CD4-positive, alpha-beta T cell treated with Interferon gamma for 1 hour (primary cell): ENCODE measurements at places on chromosomes 11 and 22.
A peak's percentile ranks its signal among the peaks of the same experiment; 100 is the strongest.

DNA sequence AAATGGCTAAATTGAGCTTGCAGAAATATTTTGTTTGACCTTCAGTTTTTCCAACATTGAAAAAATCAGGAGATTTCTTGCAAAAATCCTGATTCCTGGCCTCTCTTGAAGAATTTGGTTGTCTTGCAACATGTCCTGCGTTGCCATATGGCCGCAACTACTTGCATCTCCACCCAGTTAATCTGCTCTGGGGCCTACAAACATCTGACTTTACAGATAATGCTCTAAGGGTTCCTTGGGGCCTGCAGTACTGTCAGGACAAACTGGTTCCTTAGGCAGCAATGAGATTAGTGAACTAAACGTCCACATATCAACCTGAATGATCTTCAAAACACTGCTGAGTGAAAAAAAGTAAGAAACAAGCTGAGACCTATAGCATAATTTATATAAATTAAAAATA, 36.6 kb upstream of the FEZ1 start:
- DNase-seq: no peak

- no peak for DNase-seq
These were observed 17.7 kb downstream of the CD6 start for GRCh38 chr11:60989093-60989650.

GRCh38 chr11:114295676-114296604, at the start of gene NNMT:
NNMT (plus strand) TSS chr11:114296399; CDS start chr11:114296557, 158 bp downstream.
- DNase-seq: no peak

DNA sequence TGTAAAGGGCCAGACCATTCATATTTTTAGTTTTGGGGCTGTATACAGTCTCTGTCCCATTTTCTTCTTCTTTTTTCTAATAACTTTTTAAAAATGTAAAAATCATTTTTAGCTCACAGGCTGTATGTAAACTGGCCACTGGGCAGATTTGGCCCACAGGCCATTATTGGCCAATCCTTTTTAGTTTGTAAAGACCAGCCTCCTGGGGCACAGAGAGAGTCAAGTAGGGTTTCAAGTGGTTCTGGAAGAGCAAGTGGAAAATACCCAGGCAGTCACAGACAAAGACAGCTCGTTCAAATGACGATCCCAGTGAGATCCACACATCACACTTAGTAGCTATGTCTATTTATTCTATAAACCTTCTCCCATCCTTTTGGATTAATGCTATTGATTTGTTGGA, 150.2 kb upstream of the ARHGAP20 start:
- DNase-seq: no peak

- no peak for DNase-seq
These were observed 856.4 kb upstream of the LRRC4C start for GRCh38 chr11:42315846-42316245.

- no peak for DNase-seq
These were observed 210.4 kb upstream of the GRIA4 start for GRCh38 chr11:105399511-105399910.

GRCh38 chr11:6576471-6577373, 26.7 kb downstream of the RRP8 start:
- DNase-seq: no peak

GRCh38 chr11:62676698-62677097, 2.2 kb downstream of the UBXN1 start:
- no peak for DNase-seq

DNA sequence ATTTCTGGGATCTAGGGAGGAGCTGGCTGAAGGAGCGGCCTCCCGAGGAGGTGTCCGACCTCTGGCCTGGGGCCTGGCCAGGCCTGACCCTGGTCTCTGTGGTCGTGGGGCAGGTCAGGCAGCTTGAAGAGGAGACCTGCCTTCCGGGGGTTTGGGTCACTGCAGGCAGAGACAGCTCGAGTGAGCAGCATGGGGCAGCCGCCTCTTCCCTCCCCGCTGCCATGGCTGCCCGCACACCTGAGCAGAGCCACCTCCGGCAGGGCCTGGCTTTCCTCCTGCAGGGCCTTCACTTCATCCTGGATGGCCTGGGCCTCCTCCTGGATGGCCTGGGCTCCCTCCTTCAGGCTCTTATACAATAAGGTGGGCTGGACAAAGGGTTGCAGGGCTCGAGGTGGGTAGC, 8.0 kb upstream of the NAALADL1 start:
- no peak for DNase-seq

- DNase-seq: no peak
These were observed 73.0 kb downstream of the CYB5R2 start for GRCh38 chr11:7600205-7600775.

DNA sequence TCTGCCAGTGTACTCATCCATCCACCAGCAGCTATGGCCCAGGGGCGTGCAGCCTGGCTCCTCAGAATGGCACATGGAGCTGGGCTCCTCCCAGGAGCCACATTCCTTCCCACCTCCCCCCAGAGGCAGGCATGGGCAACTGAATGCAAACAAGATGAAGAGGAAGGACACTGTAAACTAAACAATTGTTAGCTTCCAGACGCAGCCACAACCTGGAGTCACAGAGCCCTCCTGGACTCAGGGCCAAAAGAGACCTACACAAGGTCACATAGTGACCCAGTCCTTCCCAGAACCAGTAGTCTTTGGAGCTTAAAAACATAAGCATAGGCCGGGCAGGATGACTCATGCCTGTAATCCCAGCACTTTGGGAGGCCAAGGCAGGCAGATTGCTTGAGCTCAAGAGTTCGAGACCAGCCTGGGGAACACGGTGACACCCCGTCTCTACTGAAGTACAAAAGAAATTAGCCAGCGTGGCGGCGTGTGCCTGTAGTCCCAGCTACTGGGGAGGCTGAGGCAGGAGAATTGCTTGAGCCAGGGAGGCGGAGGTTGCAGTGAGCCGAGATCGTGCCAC, 30.7 kb upstream of the CLDN5 start:
- DNase-seq: no peak

- DNase-seq: peak; percentile 73
These were observed 6.4 kb downstream of the LTBP3 start for GRCh38 chr11:65551572-65552387.
